Thymus (tissue), 14 donors: ENCODE measurements at places on chromosomes 16 and 17. TPM values are rescaled to one million over a fixed set of nuclear protein-coding genes. Genes with fewer than 3 reads are reported as not detected.

- DNase-seq = peak; percentile 49
Observed at GRCh38 chr16:66408163-66409048, 18.7 kb upstream of the BEAN1 start.

DNA sequence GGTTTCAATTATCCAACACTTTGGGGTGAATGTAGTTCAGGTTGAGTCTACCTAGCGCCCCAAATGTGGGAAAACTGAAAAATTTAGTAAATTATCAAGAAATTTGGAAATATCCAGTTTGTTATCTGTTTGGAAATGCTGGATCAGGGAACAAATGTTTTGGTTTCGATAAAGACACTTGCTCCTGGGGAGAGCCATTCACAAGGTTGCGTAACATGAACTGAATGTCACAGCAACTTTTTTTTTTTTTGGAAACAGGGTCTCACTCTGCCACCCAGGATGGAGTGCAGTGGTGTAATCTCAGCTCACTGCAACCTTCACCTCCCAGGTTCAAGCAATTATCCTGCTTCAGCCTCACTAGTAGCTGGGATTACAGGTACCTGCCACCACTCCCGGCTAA lies 286.4 kb downstream of the GRIN2A start:
- no peak for DNase-seq

GRCh38 chr17:40121181-40122135 lies at the start of gene MSL1:
MSL1 (plus strand) TSS chr17:40121971; CDS start chr17:40122613, 642 bp downstream.
- no peak for DNase-seq

GRCh38 chr16:11752856-11753255 lies 10.2 kb upstream of the TXNDC11 start:
- no peak for DNase-seq

GRCh38 chr16:19829844-19830692 lies 54.6 kb downstream of the GPRC5B start:
- no peak for DNase-seq

- peak; percentile 94 for DNase-seq
Observed at GRCh38 chr17:43367737-43368242, 31.0 kb upstream of the ARL4D start.

GRCh38 chr17:13544765-13545164 lies 57.0 kb downstream of the HS3ST3A1 start:
- no peak for DNase-seq

DNA sequence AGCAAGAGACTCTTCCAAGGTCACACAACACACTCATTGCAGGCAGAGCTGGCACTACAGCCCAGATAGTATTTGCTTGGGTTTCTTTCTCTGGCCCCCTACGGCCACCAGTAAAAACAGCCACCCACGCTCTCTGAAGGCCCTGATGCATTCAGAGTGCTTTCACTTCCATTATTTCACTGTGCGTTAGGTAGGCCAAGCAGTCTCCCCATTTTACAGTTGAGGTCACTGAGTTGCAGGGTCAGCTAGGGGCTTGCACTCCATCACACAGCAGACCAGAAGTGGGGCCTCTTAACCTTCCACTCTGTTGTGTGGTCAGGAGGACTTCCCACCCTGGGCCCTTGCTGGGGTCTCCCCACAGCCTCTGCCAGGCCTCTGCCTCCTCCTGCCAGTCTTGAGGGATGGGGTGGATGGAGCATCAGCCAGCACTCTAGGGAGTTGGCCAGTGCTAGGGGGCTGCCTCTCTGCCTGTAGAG lies 2.5 kb downstream of the TBX21 start:
- no peak for DNase-seq

GRCh38 chr17:76026714-76027158 lies 370 bp downstream of the EVPL start:
- DNase-seq = no peak

DNA sequence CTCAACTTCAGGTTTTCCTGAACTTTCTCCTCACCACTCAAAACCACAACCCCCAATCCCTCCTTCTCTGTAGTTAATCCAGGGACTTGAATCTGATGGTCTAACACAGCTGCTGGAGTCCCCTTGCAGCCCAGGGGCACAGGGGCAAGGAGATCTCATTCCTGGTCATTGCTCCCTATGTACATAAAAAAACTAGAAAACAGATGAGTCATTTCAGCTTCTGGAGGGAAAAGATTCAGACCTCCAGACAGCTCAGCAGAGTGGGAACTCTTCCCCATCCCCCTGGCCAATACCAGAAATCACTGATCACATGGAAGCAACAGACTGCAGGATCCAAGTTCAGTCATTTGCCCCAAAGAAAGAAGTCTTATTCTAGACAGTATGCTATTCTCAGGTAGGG lies 62.1 kb downstream of the DYNLRB2 start:
- no peak for DNase-seq

DNA sequence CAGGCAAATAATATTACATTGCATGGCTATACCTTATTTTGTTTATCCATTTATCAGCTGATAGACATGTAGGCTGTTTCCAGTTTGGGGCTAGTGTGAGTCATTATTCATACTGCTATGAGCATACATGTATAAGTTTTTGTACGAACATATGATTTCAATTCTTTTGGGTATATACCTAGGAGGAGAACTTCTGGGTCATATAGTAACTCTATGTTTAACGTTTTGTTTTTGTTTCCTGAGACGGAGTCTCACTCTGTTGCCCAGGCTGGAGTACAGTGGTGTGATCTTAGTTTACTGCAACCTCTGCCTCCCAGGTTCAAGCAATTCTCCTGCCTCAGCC lies 2.4 kb upstream of the ITGAL start:
- DNase-seq = no peak

GRCh38 chr17:17455173-17455572 lies 21.6 kb upstream of the MED9 start:
- no peak for DNase-seq

- no peak for DNase-seq
Observed at GRCh38 chr16:48029768-48030167, 126.0 kb downstream of the ABCC12 start.

- no peak for DNase-seq
Observed at GRCh38 chr16:56279132-56279531, 87.8 kb downstream of the GNAO1 start.

- no peak for DNase-seq
Observed at GRCh38 chr16:75461575-75461974, 2.9 kb downstream of the TMEM170A start.

- DNase-seq = no peak
Observed at GRCh38 chr17:37671824-37672547, 28.7 kb upstream of the DDX52 start.

DNA sequence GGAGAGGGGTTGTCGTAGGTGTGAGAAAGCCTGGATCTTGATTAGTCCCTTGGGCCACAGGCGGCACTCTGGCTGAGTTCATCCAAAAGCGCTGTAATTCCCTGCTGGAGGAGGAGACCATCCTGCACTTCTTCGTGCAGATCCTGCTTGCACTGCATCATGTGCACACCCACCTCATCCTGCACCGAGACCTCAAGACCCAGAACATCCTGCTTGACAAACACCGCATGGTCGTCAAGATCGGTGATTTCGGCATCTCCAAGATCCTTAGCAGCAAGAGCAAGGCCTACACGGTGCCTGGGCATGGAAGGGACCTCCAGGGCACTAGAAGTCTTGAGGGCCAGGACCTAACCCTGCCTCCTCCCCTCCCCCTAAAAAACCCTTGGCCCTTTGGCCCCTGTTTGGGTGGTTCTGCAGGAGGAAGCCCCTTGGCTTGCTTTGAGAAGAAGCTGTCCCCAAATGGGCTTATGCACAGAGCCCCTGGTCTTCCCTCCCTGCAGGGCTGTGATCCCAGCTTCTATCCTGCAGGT lies 6.2 kb downstream of the NEK8 start:
- no peak for DNase-seq

GRCh38 chr16:48047720-48048119 lies 108.1 kb downstream of the ABCC12 start:
- DNase-seq = no peak

- DNase-seq = no peak
Observed at GRCh38 chr16:14026572-14027285, 44.4 kb upstream of the MRTFB start.

Gene KRTAP1-5
- not detected for total RNA-seq

Gene TPPP3
- 1.6 TPM for total RNA-seq

Gene CLEC3A
- 0.14 TPM for total RNA-seq

Gene SIRT7
- total RNA-seq = 16.1 TPM

Gene C17orf113
- 0.71 TPM for total RNA-seq

Gene PROCA1
- total RNA-seq = 1.0 TPM
